ENCODE measurements at places on chromosomes 2 and 18. TPM values are rescaled to one million over a fixed set of nuclear protein-coding genes. Genes with fewer than 3 reads are reported as not detected.

GRCh38 chr2:222430071-222430470 is 5.7 kb downstream of the SGPP2 start:
- H3K4me3 ChIP-seq, result no peak overlapping the region
- no peaks in the 10 kb centered on the region for H3K36me3 ChIP-seq
- DNase-seq, result no peak
- no peak overlapping the region for H3K27ac ChIP-seq

- H3K4me1 ChIP-seq, result no peaks in the 10 kb centered on the region
- no peaks in the 10 kb centered on the region for H3K36me3 ChIP-seq
- H3K27ac ChIP-seq, result no peak overlapping the region
Measured at GRCh38 chr18:37322492-37323035, 243.0 kb downstream of the CELF4 start.

DNA sequence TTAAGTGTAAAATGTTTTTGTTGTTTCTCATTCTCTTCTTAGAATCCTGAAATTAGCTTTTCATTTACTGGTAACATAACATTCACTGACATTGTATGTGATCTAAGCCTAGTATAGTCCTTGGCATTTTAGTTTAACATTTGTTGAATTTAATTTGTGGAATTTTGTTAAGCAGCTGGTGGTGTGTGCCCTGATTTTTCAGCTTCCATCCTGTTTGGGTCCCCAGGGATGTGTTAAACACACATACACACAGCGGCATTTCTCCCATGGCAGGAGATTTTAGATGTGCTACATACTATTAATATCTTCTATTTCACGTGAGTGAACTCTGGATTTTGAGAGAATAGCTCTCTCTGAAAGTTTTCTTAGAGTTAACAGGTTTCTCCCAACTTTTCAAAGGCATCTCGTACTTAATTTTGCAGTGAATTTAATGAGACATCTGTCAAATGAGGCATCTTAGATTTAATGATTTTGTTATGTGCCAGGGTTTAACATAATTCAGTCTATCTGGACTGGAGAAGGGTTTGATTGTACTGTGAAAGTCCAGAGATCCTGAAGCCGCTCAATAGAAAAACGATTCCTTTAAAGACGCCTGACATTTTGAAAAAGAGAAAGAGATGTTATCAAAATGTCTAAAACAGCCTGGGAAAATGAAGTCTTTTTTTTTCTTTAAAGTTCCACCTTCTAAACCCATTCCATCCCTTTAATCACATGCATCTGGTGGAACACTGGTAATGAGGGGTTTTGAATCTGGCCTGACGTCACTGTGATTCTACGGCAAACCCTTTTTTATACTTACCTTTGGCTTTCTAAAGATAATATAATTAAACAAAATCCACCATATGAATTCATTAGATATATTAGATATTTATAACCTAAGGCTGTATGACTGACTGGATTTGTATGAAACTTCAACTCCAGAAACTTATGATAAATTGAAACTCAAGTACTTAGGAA is 6.8 kb downstream of the PHLPP1 start:
- no peak overlapping the region for H3K4me3 ChIP-seq
- H3K27me3 ChIP-seq, result no peaks in the 10 kb centered on the region
- no peaks in the 10 kb centered on the region for H3K36me3 ChIP-seq
- DNase-seq, result no peak
- H3K27ac ChIP-seq, result no peak overlapping the region
- H3K4me1 ChIP-seq, result peaks cover 6% of the 10 kb centered on the region

DNA sequence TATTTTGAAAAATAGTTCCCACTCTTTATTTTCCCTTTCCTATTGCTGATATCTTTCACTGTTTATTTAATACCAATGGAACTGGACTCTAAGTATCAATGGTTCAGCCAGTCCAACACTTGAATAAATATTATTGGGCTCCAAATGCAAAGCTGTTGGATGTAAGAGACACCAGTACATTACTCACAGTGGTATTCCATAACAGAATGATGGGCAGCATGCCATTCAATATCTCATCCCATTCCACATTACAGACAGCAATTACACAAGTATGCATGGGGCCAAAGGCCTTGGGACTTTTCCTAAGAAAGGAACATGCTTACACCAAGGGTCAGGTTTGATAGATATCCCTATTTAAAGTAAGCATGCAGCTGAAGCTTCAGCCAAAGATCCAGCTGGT is 231.9 kb downstream of the RND3 start:
- DNase-seq, result no peak
- no peak overlapping the region for H3K4me3 ChIP-seq
- H3K4me1 ChIP-seq, result no peaks in the 10 kb centered on the region
- H3K27me3 ChIP-seq, result no peaks in the 10 kb centered on the region

DNA sequence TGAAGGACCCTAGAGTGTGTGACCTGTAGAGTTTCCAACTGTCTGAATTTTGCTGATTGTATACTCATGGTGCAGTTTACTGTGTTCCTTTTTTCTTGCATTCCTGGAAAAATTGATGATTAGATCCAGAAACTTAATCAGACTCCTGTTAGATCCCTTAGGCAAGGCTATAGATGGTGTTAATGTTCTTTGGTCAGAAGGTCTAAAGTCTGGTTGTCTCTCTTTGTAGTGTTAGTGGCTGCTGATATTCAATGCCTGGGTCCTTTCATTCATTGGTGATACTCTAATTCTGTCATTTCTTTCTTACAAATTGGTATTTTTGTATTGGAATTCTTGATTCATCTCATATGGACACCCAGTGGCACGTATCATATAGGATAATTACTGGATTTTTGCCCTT is 6.3 kb downstream of the CCNT2 start:
- H3K4me3 ChIP-seq, result no peak overlapping the region
- no peak for DNase-seq
- H3K4me1 ChIP-seq, result peaks cover 12% of the 10 kb centered on the region
- H3K27ac ChIP-seq, result no peak overlapping the region
- peaks cover 8% of the 10 kb centered on the region for H3K36me3 ChIP-seq
- no peaks in the 10 kb centered on the region for H3K27me3 ChIP-seq

DNA sequence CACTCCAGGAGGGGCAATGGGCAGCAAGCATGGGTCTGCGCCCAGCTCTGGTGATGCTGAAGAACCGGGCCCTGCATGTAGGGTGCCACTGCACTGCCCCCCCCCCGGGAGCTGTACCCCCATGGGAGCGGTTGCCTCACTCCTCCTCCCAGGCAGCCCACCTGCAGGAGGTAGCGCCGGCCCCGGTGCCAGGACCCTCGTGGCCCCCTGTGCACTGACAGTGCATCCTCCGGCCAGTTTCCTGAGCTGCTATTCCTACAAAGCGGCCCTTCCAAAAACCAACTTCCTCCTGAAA is 109.4 kb downstream of the ZNF516 start:
- no peak for DNase-seq
- no peaks in the 10 kb centered on the region for H3K4me1 ChIP-seq
- H3K27ac ChIP-seq, result no peak overlapping the region
- H3K36me3 ChIP-seq, result no peaks in the 10 kb centered on the region
- no peaks in the 10 kb centered on the region for H3K27me3 ChIP-seq
- no peak overlapping the region for H3K4me3 ChIP-seq

DNA sequence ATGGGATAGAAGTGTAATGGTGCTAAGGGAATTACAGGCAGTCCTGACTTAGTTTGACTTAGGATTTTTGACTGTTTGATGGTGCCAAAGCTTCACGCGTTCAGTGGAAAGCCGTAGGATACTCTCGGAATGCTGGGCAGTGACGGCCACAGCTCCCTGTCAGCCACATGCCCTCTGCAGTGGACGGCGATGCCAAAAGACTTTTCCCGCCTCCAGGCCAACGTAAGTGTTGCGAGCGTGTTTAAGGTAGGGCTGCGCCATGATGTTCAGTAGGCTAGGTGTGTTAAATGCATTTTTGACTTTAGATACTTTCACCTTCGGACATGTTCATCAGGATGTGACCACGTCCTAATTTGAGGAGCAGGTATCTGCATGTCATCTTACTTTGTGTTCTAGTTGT is 63.4 kb downstream of the DCDC2C start:
- no peaks in the 10 kb centered on the region for H3K36me3 ChIP-seq
- H3K4me3 ChIP-seq, result no peak overlapping the region
- no peak overlapping the region for H3K27ac ChIP-seq
- no peaks in the 10 kb centered on the region for H3K4me1 ChIP-seq

GRCh38 chr18:23871410-23871809 is 143.1 kb upstream of the TTC39C start:
- H3K4me1 ChIP-seq, result 0 out of 2 replicates have a peak, but pooled peaks cover 5% of the 10 kb centered on the region
- H3K27me3 ChIP-seq, result no peaks in the 10 kb centered on the region
- DNase-seq, result no peak
- H3K4me3 ChIP-seq, result no peak overlapping the region
- H3K36me3 ChIP-seq, result no peaks in the 10 kb centered on the region
- no peak overlapping the region for H3K27ac ChIP-seq

GRCh38 chr2:204667990-204668389 is 122.7 kb downstream of the PARD3B start:
- H3K27me3 ChIP-seq, result no peaks in the 10 kb centered on the region
- H3K36me3 ChIP-seq, result no peaks in the 10 kb centered on the region
- no peaks in the 10 kb centered on the region for H3K4me1 ChIP-seq

DNA sequence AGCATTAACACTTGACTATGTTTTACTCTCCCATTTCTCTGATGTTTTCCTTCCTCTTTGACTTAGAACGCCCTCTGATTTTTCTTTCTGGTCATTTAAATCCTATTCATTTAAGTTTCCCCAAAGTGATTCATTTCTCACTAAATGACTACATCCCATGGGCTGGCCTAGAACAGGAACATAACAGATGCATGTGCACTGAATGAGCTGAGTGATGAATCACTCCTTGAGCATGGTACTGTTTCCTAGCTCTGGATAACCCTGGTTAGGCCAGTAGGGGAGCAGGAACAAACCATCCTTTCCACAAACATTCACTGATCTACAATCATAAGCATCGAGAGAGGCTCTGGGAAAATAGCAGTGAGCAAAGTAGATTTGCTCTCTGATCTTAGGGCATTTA is 221.9 kb upstream of the SETBP1 start:
- H3K4me3 ChIP-seq, result no peak overlapping the region
- no peak for DNase-seq
- no peaks in the 10 kb centered on the region for H3K27me3 ChIP-seq
- H3K36me3 ChIP-seq, result no peaks in the 10 kb centered on the region
- H3K27ac ChIP-seq, result no peak overlapping the region

DNA sequence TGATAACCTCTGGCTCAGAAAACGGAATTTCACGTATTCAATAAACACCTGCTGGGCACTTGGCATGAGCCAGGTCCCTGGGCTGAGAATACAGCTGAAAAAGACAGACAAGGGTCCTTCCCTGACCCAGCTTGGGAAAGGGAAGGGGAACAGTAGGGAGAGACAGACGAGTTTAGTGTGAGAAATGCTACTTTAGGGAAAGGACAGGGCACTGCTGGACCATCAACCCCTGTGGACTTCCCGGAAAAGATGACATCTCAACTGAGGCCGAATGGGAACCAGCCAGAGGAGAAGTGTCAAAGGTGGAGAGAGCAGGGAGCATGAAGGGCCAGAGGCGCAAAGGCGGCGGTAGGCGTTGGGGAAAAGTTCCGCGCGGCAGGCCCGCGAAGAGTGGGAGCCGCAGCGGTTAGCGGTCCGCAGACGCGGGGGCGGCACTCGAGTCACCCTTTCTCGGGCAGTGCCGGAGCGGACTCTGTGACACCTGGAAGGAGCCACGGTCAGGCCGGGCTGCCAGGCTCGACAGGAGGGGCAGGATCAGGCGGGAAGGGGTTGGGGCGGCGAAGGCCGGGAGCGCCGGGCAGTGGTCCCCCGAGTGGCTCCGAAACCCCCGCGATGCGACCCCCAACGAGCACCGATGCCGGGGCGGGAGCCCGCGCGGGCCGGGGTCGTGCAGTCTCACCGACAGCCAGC is 519 bp downstream of the TEX261 start:
- peaks cover 7% of the 10 kb centered on the region for H3K4me1 ChIP-seq
- DNase-seq, result no peak
- H3K27me3 ChIP-seq, result no peaks in the 10 kb centered on the region
- peaks cover 2% of the 10 kb centered on the region for H3K36me3 ChIP-seq

DNA sequence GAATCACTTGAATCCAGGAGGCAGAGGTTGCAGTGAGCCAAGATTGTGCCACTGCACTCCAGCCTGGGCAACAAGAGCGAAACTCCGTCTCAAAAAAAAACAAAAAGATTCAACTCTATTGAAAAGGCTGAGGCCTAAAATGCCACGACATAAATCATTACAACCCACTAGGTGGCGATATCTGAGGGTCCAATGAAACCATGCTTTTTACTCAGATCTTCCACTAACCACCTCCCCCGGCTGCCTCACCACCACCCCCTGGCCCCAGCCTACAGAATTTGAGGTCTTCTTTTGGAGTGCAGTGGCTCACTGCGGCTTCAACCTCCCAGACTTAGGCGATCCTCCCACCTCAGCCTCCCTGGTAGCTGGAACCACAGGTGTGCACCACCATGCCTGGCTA is 57.5 kb downstream of the AP1S3 start:
- no peak for DNase-seq
- no peak overlapping the region for H3K27ac ChIP-seq
- peaks cover 4% of the 10 kb centered on the region for H3K36me3 ChIP-seq
- no peak overlapping the region for H3K4me3 ChIP-seq

- peaks cover 7% of the 10 kb centered on the region for H3K4me1 ChIP-seq
- H3K27ac ChIP-seq, result no peak overlapping the region
- no peaks in the 10 kb centered on the region for H3K27me3 ChIP-seq
- H3K4me3 ChIP-seq, result no peak overlapping the region
- DNase-seq, result no peak
Measured at GRCh38 chr2:44296653-44297052, 21.4 kb downstream of the SLC3A1 start.

GRCh38 chr2:220550995-220551700 is 923.7 kb downstream of the SLC4A3 start:
- DNase-seq, result no peak
- H3K27ac ChIP-seq, result no peak overlapping the region
- H3K4me3 ChIP-seq, result no peak overlapping the region

RASGRP3 gene
- total RNA-seq, result 2.6 TPM

UBE2E3 gene
- 91.3 TPM for total RNA-seq

OTX1 gene
- 4.2 TPM for total RNA-seq

CDK15 gene
- total RNA-seq, result 4.8 TPM

CNGA3 gene
- total RNA-seq, result not detected

CCDC102B gene
- total RNA-seq, result 0.92 TPM

CD226 gene
- 0.95 TPM for total RNA-seq

Data from Panc1 (cell line).